ENCODE measurements at places on chromosomes 16 and 17. TPM values are rescaled to one million over a fixed set of nuclear protein-coding genes. Genes with fewer than 3 reads are reported as not detected.

DNA sequence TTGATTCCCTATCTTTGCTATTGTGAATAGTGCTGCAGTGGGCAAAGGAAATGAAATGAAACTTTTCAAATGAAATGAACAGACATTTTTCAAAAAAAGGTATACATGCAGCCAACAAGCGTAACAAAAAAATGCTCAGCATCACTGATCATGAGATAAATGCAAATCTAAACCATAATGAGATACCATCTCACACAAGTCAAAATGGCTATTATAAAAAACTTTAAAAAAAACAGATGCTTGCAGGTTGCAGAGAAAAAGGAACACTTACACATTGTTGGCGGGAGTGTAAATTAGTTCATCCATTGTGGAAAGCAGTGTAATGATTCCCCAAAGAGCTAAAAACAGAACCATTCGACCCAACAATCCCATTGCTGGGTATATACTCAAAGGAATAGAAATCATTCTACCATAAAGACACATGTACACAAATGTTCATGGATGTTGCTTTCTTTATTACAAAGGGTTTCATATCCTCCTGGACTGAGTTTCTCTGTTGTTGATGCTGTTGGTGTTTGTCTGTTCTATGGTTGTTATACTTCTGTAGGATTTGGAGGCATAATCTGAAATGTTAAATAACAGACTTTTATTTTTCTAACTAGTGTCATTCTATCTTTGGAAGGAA lies 99.3 kb upstream of the SOX9 start:
- no peaks in the 10 kb centered on the region for H3K27me3 ChIP-seq
- H3K27ac ChIP-seq = no peak overlapping the region
- H3K4me3 ChIP-seq = no peak overlapping the region
- no peaks in the 10 kb centered on the region for H3K4me1 ChIP-seq
- no peak for DNase-seq

DNA sequence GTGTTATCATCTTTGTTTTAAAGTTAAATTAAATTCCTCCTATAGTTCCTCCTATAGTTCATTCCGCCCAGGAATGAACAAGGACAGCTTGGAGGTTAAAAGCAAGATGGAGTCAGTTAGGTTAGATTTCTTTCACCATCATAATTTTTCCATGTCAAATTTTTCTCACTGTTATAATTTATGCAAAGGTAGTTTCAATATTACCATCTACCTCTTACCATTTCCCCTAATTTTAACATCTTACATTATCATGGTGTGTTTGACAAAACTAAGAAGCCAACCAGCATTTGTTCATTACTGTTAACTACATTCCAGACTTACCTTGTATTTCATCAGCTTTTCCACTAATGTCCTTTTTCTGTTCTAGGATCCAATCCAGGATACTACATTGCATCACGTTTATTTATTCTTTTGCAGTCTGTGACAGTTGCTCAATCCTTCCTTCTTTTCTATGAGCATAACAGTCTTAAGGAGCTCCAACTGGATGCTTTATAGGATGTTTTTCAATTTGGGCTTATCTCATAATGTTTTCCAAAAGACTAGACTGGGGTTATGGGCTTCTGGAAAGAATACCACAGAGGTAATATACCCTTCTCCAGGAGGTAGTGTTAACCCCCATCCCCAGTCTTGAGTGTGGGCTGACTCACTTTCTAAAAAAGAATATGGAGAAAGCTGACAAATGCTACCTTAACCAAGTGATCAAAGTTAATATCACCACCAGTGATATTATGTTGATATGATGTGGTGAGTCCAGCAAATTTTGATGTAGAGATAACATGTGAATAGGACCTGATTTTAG lies 158.5 kb downstream of the PPM1E start:
- no peaks in the 10 kb centered on the region for H3K27me3 ChIP-seq
- no peaks in the 10 kb centered on the region for H3K4me1 ChIP-seq
- H3K4me3 ChIP-seq = no peak overlapping the region
- no peak for DNase-seq

DNA sequence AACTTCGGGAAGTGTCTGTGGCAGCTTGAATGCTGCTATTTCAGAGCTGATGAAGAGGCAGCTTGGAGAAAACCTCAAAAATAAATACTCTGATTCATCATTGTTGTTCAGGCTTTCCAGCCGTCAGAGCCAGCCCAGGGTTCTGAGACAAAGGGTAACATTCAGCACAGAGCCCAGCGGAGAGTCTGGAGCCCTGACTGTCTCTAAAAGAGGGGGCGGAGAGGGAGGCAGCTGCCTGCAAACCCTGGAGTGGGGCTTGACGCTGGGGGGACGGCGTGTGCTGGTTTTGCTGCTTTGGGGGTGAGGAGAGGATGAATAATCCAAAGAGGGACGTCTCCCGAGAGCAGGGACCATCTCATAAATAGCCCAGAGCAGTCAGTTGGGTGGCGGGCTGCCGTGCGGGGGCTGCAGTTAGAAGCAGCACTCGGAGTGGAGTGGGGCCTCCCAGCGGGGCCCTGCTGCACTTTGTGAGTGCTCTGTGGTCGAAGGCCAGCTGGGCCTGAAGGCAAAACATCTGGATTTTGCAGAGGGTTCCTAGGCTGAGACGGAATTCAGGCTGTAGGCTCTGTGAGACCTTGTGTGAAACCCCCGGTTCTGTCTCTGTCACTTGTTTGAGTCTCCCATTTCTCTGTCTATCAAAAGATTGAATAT lies 237.8 kb downstream of the PRKCA start:
- H3K27ac ChIP-seq = no peak overlapping the region
- no peak overlapping the region for H3K4me3 ChIP-seq
- H3K4me1 ChIP-seq = peaks cover 5% of the 10 kb centered on the region
- no peaks in the 10 kb centered on the region for H3K36me3 ChIP-seq

DNA sequence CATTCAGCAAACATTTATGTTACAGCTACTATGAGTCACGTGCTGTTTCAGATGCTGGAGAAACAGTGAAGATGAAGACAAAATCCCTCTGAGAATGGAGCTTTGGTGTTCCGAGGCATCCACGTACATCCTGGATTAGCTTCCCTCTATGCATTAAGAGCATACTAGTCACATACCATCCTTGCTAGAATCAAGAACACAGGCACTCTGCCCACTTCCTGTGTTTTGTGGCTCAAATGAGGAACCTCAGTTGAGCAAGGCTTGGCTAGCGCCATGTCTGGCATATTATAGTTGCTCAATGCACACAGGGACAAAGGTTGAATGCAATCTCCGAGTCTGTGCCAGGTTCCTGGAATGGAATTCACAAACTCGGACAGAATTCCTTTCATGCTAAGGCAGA lies 297.5 kb downstream of the XYLT1 start:
- peaks cover 10% of the 10 kb centered on the region for H3K4me1 ChIP-seq
- no peaks in the 10 kb centered on the region for H3K27me3 ChIP-seq
- H3K36me3 ChIP-seq = no peaks in the 10 kb centered on the region
- H3K4me3 ChIP-seq = no peak overlapping the region
- H3K27ac ChIP-seq = no peak overlapping the region

DNA sequence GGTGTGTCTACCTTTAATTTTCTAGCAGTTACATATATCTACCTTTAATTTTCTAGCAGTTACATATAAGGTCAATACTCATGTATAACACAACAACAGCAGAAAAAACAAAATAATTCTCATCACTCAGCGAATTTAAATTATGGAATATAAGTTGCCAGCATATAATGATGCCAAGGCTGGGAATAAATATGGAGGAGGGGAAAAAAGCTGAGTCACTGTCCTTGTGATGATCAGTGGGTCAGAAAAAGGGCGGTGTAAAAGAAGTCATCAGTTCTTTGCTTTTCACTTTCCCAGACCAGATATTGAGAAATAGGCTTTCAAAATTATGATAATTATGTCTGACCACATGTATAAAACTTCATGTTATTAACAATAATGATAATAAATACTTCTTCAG lies 1471.7 kb downstream of the CDH8 start:
- H3K27me3 ChIP-seq = no peaks in the 10 kb centered on the region
- H3K4me3 ChIP-seq = no peak overlapping the region
- DNase-seq = no peak
- H3K4me1 ChIP-seq = no peaks in the 10 kb centered on the region
- H3K36me3 ChIP-seq = no peaks in the 10 kb centered on the region

GRCh38 chr16:50761267-50761666 lies 19.4 kb downstream of the CYLD start:
- H3K4me1 ChIP-seq = no peaks in the 10 kb centered on the region
- no peak overlapping the region for H3K4me3 ChIP-seq
- no peaks in the 10 kb centered on the region for H3K27me3 ChIP-seq
- H3K27ac ChIP-seq = no peak overlapping the region
- no peaks in the 10 kb centered on the region for H3K36me3 ChIP-seq
- DNase-seq = no peak

DNA sequence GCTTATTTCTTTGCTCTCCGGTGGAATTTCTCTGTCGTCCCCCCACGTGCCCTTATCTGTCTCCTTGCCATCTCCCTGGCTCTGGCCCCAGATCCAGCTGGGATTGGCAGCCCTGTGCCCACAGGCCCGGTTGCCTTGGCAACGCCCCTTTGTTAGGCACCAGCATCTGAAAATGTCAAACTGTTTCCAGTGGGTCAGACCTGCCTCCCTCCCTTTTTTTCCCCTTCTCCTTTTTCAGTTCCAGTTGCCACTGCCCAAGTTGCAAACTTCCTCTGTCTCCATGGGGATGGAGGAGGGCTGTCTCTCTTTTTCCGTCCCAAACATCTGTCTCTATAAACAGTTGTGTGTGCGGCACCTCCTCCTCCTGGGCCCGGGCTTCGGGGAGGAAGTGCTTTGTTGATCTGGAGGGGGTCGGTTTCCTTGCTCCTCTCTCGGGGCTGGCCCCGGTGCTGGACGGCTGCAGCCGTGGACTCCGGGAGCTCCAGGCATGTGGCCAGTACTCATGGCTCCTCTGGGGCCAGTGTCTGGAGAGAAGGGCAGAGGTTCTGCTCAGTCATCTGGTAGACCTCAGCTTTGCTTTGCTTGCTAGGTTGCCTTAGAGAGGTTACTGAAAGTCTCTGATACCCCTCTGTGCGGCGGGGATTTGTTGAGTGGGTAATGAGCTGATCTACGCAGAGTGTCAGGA lies 35.3 kb downstream of the SOCS3 start:
- peak; percentile 70 for DNase-seq
- H3K27me3 ChIP-seq = no peaks in the 10 kb centered on the region
- no peaks in the 10 kb centered on the region for H3K4me1 ChIP-seq
- H3K4me3 ChIP-seq = no peak overlapping the region

- H3K27me3 ChIP-seq = no peaks in the 10 kb centered on the region
- H3K36me3 ChIP-seq = peaks cover 11% of the 10 kb centered on the region
- no peak overlapping the region for H3K4me3 ChIP-seq
These were observed 5.0 kb upstream of the FTSJ3 start for GRCh38 chr17:63832455-63832854.

GRCh38 chr17:61522088-61522487 lies 68.9 kb downstream of the NACA2 start:
- no peaks in the 10 kb centered on the region for H3K36me3 ChIP-seq
- H3K4me1 ChIP-seq = no peaks in the 10 kb centered on the region
- no peak for DNase-seq
- H3K27ac ChIP-seq = no peak overlapping the region
- H3K4me3 ChIP-seq = no peak overlapping the region
- no peaks in the 10 kb centered on the region for H3K27me3 ChIP-seq

GRCh38 chr17:71963351-71963750 lies 157.5 kb upstream of the SOX9 start:
- no peak overlapping the region for H3K27ac ChIP-seq
- no peaks in the 10 kb centered on the region for H3K36me3 ChIP-seq
- no peak for DNase-seq
- no peaks in the 10 kb centered on the region for H3K27me3 ChIP-seq

GRCh38 chr16:69404275-69404805 lies 18.5 kb upstream of the TERF2 start:
- H3K4me1 ChIP-seq = peaks cover 14% of the 10 kb centered on the region
- peak overlapping the region; percentile 2 for H3K27ac ChIP-seq
- peak; percentile 34 for DNase-seq

- no peak overlapping the region for H3K27ac ChIP-seq
- H3K4me1 ChIP-seq = peaks cover 67% of the 10 kb centered on the region
- H3K36me3 ChIP-seq = no peaks in the 10 kb centered on the region
- H3K27me3 ChIP-seq = no peaks in the 10 kb centered on the region
- no peak overlapping the region for H3K4me3 ChIP-seq
These were observed 54.5 kb downstream of the TENT4B start for GRCh38 chr16:50207652-50208051.

DNA sequence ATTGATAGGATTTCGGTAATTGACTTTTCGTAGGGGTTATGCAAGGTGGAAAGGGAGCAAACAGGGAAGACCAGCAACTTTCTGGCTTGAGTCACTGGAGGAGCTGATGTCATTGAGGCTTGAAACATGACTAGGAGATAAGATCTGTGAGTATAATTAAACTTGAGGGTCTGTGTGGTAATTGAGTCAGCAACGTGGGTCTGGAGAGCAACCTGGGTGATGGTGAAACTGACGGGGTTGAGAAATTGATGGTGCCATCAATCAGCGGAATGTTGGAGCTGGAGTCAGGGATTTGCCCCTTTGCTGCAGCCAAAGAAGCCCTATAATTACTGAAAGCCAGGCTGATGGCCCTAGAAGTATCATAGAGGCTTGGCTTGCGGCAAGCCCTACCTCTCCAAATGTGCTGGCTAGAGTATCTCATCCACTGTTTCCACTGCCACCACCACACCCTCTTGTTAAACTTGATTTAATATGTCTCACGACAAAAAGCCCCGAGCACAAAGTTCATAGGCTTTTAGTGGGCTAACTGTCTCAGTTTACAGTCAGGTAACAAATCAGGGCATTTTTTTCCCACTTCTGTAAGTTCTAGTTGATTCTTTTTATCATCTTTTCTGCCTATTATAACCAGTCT lies 186.9 kb upstream of the ELAC2 start:
- H3K27me3 ChIP-seq = no peaks in the 10 kb centered on the region
- H3K4me1 ChIP-seq = no peaks in the 10 kb centered on the region
- no peaks in the 10 kb centered on the region for H3K36me3 ChIP-seq
- no peak overlapping the region for H3K4me3 ChIP-seq
- no peak for DNase-seq

DNA sequence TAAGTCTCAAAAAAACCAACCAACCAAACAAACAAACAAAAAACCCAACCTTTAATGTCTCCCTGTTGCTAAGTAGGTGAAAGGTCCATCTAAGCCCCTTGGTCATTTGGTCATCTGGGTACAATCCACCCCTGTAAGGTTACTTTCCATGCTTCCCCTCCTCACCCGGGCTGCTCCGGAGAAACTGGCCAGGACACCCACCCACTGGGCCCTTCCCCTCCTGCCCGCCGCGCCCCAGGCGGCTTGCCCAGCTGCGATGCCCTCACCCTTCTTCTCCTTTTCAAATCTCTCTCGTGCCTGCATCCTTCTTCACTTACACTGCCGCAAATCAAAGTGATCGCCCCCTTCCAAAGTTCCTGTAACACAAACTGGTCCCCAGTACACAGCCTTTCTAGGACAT lies 2.0 kb downstream of the NTAN1 start:
- no peak overlapping the region for H3K27ac ChIP-seq
- no peaks in the 10 kb centered on the region for H3K36me3 ChIP-seq
- no peaks in the 10 kb centered on the region for H3K27me3 ChIP-seq
- H3K4me3 ChIP-seq = no peak overlapping the region

GRCh38 chr17:160336-160735 lies 21.1 kb downstream of the DOC2B start:
- no peaks in the 10 kb centered on the region for H3K36me3 ChIP-seq
- H3K27me3 ChIP-seq = no peaks in the 10 kb centered on the region
- no peak overlapping the region for H3K27ac ChIP-seq
- H3K4me1 ChIP-seq = no peaks in the 10 kb centered on the region
- no peak for DNase-seq

JPH3 gene
- not detected for total RNA-seq

NMRAL1 gene
- 36.3 TPM for total RNA-seq

HEATR9 gene
- total RNA-seq = not detected

MILR1 gene
- not detected for total RNA-seq

TEKT1 gene
- not detected for total RNA-seq

HOXB3 gene
- 2.9 TPM for total RNA-seq

SEPTIN12 gene
- not detected for total RNA-seq

TSR1 gene
- total RNA-seq = 24.9 TPM

SYCE1L gene
- 1.0 TPM for total RNA-seq

CIBAR2 gene
- not detected for total RNA-seq

KLHL10 gene
- total RNA-seq = not detected

NPLOC4 gene
- total RNA-seq = 63.0 TPM

SOST gene
- not detected for total RNA-seq

CDH3 gene
- 4.7 TPM for total RNA-seq

Data from body of pancreas (tissue), 4 donors.